ENCODE measurements at places on chromosomes 12 and 14. TPM values are rescaled to one million over a fixed set of nuclear protein-coding genes. Genes with fewer than 3 reads are reported as not detected.

Gene KIF5A
- 0.18 TPM for total RNA-seq

Gene P2RX2
- not detected for total RNA-seq

Gene TMEM121
- total RNA-seq = 6.2 TPM

Gene KRT72
- not detected for total RNA-seq

Gene SLC6A15
- 3.5 TPM for total RNA-seq

Gene KLHL33
- total RNA-seq = not detected

Gene DIO2
- 15.2 TPM for total RNA-seq

Gene PNMA1
- 63.6 TPM for total RNA-seq

Gene DBX2
- not detected for total RNA-seq

Gene KRT81
- 3,705 TPM for total RNA-seq

Gene TMTC3
- 11.3 TPM for total RNA-seq

Gene A2ML1
- not detected for total RNA-seq

Gene B4GALNT3
- total RNA-seq = 1.0 TPM

Gene GPR65
- not detected for total RNA-seq

Gene PROX2
- total RNA-seq = not detected

Gene MAP3K9
- total RNA-seq = 4.9 TPM

Gene INHBC
- total RNA-seq = not detected

Gene GPX2
- total RNA-seq = 197 TPM

Gene PLEKHD1
- 0.02 TPM for total RNA-seq

Gene YAF2
- 28.2 TPM for total RNA-seq

Gene MYRFL
- total RNA-seq = not detected
